ENCODE measurements at places on chromosomes 5 and 9. TPM values are rescaled to one million over a fixed set of nuclear protein-coding genes. Genes with fewer than 3 reads are reported as not detected.

Gene PCDHA9
- not detected for total RNA-seq

Gene CCDC192
- total RNA-seq: not detected

Gene NACC2
- total RNA-seq: 2.2 TPM

Gene OTP
- total RNA-seq: not detected

Gene PCDHA2
- total RNA-seq: not detected

Gene DMRT3
- total RNA-seq: not detected

Gene AFAP1L1
- total RNA-seq: not detected

Gene SYK
- total RNA-seq: 242 TPM

Gene PTGES
- not detected for total RNA-seq

Gene SEPTIN8
- total RNA-seq: 5.9 TPM

Gene GARIN3
- total RNA-seq: not detected

Gene CXCL14
- total RNA-seq: not detected

Gene NIPAL4
- total RNA-seq: 3.1 TPM

Gene IFNK
- not detected for total RNA-seq

Gene LCN6
- total RNA-seq: not detected

Gene ELAVL2
- total RNA-seq: not detected

Gene IFNB1
- not detected for total RNA-seq

Gene ABCA1
- 22.8 TPM for total RNA-seq

Gene SLC4A9
- not detected for total RNA-seq

Gene ARHGEF28
- total RNA-seq: not detected

Gene C5orf58
- not detected for total RNA-seq

Gene KCNMB1
- total RNA-seq: not detected

Gene FRMD3
- 0.49 TPM for total RNA-seq

Gene DCAF10
- 22.5 TPM for total RNA-seq

Gene MEGF10
- not detected for total RNA-seq

Gene DNLZ
- 23.0 TPM for total RNA-seq

All from B cell (primary cell).